ENCODE measurements at places on chromosomes 7 and 10. TPM values are rescaled to one million over a fixed set of nuclear protein-coding genes. Genes with fewer than 3 reads are reported as not detected.

The KMT2C gene
- total RNA-seq: 19.7 TPM

The GPR37 gene
- total RNA-seq: 1.4 TPM

The LBX1 gene
- not detected for total RNA-seq

The FGFR2 gene
- 30.3 TPM for total RNA-seq

The CPEB3 gene
- total RNA-seq: 0.54 TPM

The MKX gene
- 0.11 TPM for total RNA-seq

The SPACDR gene
- 0.28 TPM for total RNA-seq

The VGF gene
- 0.14 TPM for total RNA-seq

The MINPP1 gene
- 16.4 TPM for total RNA-seq

The FGL2 gene
- total RNA-seq: not detected

The ZC3HAV1L gene
- total RNA-seq: 8.5 TPM

The PHTF2 gene
- total RNA-seq: 24.6 TPM

The TAS2R41 gene
- not detected for total RNA-seq

The TMEM26 gene
- total RNA-seq: not detected

The CYP2C19 gene
- total RNA-seq: not detected

The ATP6V1F gene
- 126 TPM for total RNA-seq

The FOXL3 gene
- total RNA-seq: not detected

The CWF19L1 gene
- 33.9 TPM for total RNA-seq

The KLF14 gene
- not detected for total RNA-seq

The ACHE gene
- total RNA-seq: 0.10 TPM

The TRIM50 gene
- total RNA-seq: not detected

The OR9A2 gene
- not detected for total RNA-seq

The PLAC9 gene
- total RNA-seq: not detected

The NEUROG3 gene
- total RNA-seq: not detected

The SPAG6 gene
- total RNA-seq: not detected

The PRSS37 gene
- not detected for total RNA-seq

The HHEX gene
- total RNA-seq: not detected

The DYNC1I1 gene
- total RNA-seq: 0.10 TPM

The SLC18A3 gene
- not detected for total RNA-seq

The LRMDA gene
- total RNA-seq: not detected

The ADAMTS14 gene
- total RNA-seq: 0.10 TPM

The MACROH2A2 gene
- 33.9 TPM for total RNA-seq

The EIF4H gene
- total RNA-seq: 320 TPM

The SFRP4 gene
- total RNA-seq: not detected

The NEUROD6 gene
- not detected for total RNA-seq

The SNCG gene
- total RNA-seq: 1.7 TPM

The TMEM176B gene
- total RNA-seq: not detected

The TBL2 gene
- 31.0 TPM for total RNA-seq

Measured in foreskin keratinocyte (primary cell).